ENCODE measurements at places on chromosomes 6 and 20.
A peak's percentile ranks its signal among the peaks of the same experiment; 100 is the strongest.

- DNase-seq = no peak
Observed at GRCh38 chr20:49594143-49594930, 26.4 kb upstream of the PTGIS start.

GRCh38 chr6:111553580-111553979 lies 52.1 kb downstream of the TRAF3IP2 start:
- no peak for DNase-seq

GRCh38 chr20:41078329-41078728 lies 49.7 kb downstream of the TOP1 start:
- DNase-seq = peak; percentile 34

GRCh38 chr20:50561379-50562078 lies 51.3 kb downstream of the PTPN1 start:
- no peak for DNase-seq

- no peak for DNase-seq
Observed at GRCh38 chr6:170152989-170153388, 137.9 kb downstream of the DLL1 start.

DNA sequence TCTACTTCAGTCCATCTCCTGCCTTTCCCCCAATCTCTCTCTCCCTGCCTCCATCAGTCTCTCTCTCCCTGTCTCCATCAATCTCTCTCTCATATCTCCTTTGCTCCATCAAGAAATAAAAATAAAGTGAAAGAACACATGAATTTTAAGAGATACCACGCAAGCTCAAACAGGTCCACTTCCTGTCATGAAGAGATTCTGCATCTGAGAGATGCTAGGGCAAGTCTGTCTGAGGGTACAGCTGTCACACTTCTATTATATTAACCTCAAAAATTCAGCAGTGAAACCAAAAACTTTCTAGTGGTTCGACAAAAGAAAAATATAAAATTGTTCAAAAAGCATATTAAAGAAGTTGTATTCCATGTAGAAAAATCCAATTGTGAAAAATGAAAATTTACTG lies 296.8 kb upstream of the RSPO3 start:
- no peak for DNase-seq

GRCh38 chr6:82240186-82240585 lies 7.4 kb downstream of the IBTK start:
- no peak for DNase-seq

DNA sequence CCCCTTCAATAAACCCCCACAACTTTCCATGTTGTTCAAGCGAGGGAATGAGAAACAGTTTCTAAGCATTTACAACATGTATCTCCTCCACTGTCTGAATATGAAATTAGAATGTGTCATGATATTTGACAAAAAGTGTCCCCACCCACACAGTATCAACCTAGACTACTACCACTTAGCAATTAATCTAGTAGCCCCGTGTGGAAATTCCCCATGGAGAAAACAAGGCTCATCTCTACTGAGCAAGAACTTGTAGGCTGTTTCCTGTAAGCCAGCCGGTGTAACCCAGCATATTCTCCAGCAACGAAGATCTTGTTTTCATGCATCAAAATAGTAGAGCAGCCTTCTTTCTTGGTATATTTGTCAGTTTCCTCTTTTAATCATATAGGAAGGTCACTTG lies 115.0 kb downstream of the IRF4 start:
- DNase-seq = no peak

DNA sequence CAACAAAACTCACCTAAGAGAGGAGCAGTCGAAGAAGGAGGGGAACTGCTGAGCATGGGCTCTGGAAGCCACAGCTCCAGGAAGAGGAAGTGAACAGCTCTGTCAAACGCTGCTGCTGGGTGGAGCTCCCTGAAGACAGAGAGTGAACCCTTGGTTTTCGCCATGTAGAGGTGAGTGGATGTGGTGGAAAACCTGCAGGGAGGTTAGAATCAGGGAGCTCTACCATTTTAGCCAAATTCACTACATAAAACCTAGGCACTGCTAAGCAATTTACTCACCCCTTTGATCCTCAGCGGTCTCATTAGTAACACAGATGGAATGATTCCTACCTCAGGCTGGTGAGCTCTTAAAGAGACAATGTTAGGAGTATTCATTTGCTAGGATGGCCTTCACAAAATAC lies 19.4 kb upstream of the TFAP2A start:
- no peak for DNase-seq

DNA sequence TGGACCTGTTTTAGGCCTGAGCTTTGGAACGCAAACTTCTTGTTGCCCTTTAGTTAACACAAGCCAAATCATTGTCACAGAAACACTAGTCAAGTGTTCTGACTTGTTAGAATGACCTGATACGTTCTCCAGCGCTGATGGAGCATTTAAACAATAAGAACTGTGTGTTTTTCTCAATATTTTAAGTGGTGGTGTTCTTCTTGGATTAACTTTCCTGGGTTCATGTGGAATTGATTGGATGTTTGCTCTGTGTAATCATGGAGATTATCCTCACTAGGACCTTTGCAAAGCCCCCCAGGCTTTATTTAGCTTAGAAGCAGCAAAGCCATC lies 1.6 kb downstream of the LRRC1 start:
- DNase-seq = no peak

- DNase-seq = no peak
Observed at GRCh38 chr6:63346217-63346835, 26.5 kb upstream of the LGSN start.

DNA sequence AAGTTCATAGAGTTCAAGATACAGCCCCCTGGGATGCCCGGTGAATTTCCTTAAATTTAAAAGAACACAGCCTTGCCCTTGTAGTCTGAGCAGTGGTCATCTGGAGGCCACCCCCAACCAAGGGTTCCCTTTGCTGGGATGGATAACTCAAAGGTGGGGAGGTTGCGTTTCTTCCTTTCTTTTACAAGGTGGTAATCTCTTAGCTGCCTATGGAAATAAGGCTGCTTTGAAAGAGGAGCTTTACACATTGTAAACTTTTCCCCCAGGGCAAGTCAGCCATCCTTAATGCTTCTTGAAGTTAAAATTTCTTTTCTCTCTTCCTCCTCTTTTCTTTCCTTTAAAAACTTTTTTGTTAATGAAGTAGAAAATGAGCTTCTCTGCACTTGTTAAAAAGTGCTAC lies 71.2 kb upstream of the PRDM1 start:
- no peak for DNase-seq

DNA sequence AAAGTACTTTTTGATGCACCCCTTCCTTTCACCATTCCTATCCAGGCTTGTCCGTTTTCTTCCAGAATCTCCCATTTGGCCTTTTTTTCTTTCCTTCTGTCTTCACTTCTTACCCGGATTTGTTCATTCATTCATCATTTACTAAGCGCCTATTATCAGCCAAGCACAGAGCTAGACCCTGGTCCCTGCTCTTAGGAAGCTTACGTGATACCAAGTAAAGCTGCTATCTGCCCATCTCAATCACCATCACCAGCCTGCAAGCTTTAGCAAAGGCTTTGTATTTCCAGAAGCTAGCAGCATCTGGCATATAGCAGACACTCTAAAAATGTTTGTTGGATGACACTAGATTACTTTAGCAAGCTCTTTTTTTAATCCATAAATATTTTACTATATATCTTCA lies 4.8 kb downstream of the NDRG3 start:
- no peak for DNase-seq

- DNase-seq = no peak
Observed at GRCh38 chr6:89184344-89184743, 32.8 kb downstream of the GABRR1 start.

DNA sequence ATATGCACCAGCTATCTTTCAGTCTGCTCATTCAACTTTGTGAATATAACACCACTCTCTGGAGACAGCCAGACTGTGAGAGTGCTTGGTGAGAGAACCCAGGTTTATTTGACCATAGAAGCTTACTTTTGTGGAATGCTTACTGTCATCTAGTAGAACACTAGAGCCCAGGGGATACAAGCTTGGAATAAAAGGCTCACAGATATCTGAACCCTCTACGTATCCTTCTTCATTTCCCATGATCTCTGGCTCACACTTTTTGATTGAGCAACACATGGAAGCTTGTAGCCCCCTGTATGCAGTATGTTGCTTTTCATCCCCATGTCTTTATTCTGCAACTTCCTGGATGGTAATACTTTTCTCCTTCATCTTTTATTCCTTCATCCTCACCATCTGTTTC lies 835.3 kb upstream of the CITED2 start:
- no peak for DNase-seq

- no peak for DNase-seq
Observed at GRCh38 chr6:156634951-156635371, 142.2 kb upstream of the ARID1B start.

DNA sequence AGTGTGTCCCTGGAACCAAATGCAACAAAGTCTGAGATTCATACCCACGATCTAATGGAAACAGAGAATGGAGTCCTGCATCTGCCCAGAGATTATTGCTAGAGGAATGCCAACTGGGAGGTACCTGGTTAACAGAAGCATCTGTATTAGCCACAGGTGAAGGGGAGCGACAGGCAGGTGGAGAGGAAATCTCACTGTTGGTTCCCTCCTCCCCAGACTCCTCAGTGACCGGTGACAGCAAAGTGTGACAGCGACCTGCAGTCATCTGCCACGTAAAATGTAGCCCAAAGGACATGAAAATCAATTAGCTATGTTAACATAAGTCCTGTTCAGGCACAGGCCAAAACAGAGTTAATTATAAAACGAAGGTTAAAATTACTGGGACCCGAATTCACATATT lies 336.6 kb downstream of the SYNE1 start:
- DNase-seq = no peak

DNA sequence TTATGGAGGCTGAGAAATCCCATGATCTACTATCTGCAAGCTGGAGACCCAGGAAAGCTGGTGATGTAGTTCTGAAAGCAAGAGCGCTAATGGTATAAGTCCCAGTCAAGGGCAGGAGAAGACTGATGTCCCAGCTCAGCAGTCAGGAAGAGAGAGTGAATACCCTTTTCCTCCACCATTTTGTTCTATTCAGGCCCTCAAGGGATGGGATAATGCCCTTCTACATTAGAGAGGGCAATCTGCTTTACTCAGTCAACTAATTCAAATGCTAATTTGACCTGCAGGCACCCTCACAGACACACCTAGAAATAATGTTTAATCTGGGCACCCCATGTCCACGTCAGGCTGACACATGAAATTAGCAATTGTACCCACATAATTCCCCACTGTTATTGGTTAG lies 10.8 kb upstream of the FYN start:
- no peak for DNase-seq

GRCh38 chr6:11419763-11420453 lies 117.6 kb upstream of the TMEM170B start:
- no peak for DNase-seq

DNA sequence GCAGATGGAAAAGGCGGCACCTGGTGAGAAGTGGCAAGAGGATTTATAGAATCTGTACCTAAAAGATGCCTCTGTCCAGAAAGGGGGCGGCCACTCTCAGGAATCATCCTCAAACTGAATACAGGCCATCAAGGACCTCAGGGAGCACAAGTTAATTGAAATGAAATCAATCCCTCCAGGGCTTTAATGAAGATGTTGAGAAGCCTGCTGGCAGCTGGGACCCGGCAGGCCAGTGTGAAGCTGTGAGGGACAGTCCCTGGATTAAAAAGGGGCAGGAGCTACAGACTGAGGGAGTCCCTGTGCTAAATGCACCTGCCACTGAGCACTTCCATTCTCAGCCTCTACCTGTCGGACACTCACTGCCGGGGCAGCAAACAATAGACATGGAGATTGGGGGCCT lies 107.7 kb upstream of the GGTLC1 start:
- no peak for DNase-seq

DNA sequence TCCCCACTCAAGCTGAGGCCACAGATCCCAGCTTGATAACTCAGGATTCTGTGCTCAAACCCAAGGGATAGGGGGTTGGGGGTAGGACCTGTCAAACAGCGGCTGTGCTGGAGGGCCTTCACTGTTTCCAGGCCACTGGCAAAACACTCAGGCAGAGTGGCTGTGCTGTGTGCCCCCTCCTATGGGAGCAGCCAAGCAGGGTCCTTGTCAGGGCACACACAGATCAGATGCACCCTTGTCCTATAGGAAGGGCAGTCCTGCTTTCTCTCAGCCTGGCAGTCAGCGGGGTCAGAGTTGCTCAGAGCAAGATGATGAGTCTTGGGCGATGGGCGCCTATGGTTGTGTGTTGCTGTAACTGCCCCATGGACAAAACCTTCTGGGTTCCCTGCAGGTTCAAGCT lies 554.8 kb downstream of the TBC1D32 start:
- DNase-seq = no peak

DNA sequence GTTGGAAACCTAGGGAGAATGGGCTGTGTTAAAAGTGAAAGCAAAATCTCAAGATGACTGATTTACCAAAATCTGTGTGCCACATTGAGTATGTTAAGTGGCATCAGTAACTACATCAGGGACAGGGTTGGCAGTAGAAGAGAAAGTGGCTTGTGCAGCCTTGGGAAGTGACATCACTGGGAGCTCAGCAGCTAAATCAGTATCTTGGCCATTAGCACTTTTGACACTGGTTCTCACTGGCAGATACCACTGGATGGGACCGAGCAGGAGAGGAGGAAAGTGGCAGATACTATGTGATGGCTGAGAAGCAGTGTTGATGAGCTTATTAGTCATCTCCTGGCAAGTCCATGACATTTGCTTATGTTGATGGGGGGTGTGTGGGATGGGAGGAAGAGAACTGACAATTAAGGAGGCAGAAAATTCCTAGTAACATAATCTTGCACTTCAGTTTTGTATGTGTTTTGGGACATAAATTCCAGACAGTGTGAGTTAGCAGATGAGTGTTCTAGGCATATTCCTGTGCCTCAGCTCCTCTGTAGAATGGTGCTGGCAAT lies 322.2 kb downstream of the SOX4 start:
- DNase-seq = no peak

DNA sequence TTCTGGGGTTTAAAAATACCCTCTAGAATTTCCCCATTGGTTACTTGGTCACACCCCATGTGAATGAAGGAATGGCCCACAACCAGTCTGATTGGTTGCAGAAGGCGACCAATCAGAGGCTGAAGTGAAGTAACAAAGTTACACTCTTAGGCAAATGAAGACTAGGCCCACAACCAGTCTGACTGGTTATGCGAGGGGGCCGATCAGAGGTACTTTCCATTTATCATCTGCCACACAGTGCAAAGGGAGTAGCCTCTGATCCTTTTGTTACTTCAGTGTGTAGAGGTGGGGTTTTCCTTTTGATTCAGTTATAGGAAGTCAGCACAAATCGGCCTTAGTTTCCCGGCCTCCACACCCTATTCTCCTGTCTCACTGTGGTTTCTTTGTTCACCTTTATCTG lies 61.2 kb upstream of the SGK1 start:
- peak; percentile 30 for DNase-seq

- DNase-seq = no peak
Observed at GRCh38 chr20:4147319-4147718, 132.0 kb upstream of the RNF24 start.
